Left ventricle myocardium superior (tissue), 1 donor: ENCODE measurements at places on chromosomes 5 and 9. TPM values are rescaled to one million over a fixed set of nuclear protein-coding genes. Genes with fewer than 3 reads are reported as not detected.

The DMRT3 gene
- total RNA-seq, result not detected

DNA sequence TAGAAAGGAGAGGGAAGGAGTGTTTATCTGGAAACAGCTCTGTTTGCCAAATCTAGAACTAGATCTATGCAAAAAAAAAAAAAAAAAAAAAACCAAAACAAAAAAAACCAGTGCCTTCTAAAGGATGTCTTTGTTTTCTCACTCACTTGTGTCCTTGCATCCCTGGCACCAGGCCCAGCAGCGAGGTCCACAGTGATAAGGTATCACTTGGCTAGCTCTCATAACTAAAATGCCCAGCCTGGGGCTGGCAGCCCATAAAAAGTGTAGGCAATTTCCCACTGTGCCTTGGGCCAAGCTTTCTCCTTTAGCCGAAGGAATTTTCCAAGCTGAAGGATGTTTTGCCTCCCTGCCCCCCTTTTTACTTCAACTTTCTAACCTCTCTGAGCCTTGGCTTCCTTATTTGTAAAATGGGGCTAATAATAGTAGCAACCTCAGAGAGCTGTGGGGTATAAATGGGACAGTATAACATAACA, 20.8 kb downstream of the RGS3 start:
- peak; percentile 88 for DNase-seq

DNA sequence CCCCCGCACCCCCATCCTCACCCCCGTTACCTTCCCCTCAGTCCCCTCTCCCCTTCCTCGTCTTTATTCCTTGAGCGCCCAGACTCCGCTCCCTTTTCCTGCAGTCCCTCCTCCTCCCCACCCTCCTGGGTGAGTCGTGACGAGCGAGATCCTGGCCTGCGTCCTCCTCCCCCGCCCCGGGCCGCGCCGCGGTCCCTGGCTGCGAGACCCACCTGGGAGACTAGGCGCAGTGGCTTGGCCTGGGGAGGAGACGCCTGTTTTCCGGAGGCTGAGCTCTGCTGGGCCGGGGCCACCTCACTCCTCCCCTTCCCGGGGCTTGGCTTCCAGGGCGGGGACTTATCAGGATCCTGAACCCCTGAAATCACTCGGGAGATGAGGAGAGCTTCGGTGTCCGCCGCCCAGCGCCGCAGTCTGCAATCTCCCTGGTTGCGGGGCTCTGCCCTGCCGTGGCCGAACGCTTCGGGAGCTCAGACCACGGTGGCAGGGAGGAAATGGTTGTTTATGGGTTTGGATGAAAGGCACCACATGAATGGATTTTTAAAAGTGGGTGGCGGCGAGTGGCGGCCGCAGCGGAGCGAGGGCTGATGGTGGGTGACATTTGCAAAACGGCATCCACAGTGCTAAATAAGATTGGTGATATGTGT, 984 bp downstream of the STXBP1 start:
- DNase-seq, result peak; percentile 85

DNA sequence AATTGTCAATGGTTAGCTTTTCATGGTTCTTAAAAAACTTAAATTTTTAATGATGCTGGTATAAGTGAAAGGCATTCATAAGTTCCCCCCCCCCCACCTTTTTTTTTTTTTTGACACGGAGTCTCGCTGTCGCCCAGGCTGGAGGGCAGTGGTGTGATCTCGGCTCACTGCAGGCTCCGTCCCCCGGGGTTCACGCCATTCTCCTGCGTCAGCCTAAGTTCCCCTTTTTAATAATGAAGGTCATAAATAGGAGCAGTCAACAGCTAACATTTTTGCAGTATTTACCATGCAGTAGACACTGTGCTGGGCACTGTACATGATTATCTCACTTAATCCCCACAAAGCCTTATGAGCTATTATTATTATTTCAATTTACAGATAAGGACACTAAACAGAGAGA, 556.3 kb downstream of the PDE4D start:
- DNase-seq, result no peak

DNA sequence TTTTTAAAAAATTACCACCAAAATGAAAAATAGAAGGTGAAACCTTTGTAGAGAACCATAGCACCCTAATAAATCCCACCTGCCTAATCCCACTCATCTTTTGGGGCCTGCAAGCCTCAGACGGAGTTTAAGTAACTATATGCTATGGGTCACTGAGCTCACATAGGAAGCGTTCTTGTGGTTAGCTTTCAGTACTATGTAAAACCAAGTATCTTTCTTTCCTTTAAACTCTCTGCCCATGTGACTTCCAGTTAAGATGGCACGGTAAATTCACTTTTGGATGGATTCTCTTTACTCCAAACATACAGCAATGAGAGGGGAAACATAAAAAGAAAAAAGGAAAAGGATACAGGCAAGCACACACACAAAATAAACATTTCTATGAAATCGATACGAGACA, 50.9 kb downstream of the FANCC start:
- no peak for DNase-seq

DNA sequence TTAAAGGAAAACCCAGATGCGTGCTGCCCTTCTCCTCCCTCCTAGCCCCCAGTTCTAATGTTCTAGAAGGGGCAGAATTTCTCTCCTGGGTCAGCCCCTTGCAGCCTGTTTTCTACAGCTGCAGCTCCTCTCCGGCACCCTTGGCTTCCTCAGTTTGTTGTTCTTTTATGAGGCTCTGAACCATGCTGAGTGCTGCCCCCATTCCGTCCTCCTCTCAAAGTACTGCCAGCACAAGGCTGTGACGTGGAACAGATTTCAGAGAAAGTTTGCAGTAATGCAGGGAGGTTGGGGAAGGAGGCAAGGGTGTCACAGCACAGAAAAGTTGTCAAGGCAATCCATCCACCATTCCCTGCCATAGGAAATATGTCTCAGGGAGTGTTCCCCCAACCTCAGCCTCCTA, 63.3 kb downstream of the RGS3 start:
- no peak for DNase-seq

The CRHBP gene
- 0.92 TPM for total RNA-seq

GRCh38 chr9:3894772-3895171, 369.0 kb upstream of the RFX3 start:
- DNase-seq, result no peak

The ARHGEF28 gene
- total RNA-seq, result 3.5 TPM

- peak; percentile 72 for DNase-seq
These were observed 7.0 kb upstream of the AK1 start for GRCh38 chr9:127884427-127884911.

- no peak for DNase-seq
These were observed 41.0 kb upstream of the SLC12A7 start for GRCh38 chr5:1152771-1153282.

- no peak for DNase-seq
These were observed 147.3 kb downstream of the MELK start for GRCh38 chr9:36720043-36720442.

The CERCAM gene
- 7.0 TPM for total RNA-seq

DNA sequence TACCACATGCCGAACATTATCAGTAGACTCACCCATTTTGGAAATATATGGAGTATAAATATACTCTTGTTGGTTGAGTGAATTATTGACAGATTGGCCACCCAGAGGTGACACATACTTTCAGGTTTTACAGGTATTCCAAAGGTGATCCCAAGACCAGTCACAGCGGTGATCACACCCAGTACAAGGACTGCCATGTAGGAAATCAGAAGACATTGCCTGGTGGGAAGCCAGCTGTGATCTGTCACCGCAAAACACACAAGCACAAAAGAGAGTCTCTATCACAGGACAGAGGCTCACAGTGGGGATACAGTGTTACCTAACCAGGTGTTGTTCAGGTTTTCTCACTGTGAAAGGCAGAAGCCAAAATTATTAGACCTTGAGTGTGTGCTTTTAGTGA, 15.8 kb downstream of the BTF3 start:
- DNase-seq, result no peak

DNA sequence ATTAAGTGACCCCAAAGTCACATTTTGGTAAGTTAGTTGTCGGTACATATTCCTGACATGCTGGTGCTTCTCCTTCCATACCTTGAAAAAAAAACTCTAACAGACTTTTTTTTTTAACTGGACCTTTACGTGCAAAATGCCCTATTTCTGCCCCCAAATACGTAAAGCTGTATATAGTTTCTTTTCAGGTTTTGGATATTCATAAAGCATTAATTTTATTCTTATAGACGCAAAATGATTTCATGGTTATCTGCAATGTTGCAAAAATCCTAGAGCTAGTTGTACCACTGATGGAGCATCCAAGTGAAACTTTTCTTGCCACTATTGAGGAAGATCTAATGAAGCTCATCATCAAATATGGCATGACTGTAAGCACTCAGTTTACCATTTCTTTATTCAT, 167.6 kb downstream of the NIPBL start:
- DNase-seq, result no peak

DNA sequence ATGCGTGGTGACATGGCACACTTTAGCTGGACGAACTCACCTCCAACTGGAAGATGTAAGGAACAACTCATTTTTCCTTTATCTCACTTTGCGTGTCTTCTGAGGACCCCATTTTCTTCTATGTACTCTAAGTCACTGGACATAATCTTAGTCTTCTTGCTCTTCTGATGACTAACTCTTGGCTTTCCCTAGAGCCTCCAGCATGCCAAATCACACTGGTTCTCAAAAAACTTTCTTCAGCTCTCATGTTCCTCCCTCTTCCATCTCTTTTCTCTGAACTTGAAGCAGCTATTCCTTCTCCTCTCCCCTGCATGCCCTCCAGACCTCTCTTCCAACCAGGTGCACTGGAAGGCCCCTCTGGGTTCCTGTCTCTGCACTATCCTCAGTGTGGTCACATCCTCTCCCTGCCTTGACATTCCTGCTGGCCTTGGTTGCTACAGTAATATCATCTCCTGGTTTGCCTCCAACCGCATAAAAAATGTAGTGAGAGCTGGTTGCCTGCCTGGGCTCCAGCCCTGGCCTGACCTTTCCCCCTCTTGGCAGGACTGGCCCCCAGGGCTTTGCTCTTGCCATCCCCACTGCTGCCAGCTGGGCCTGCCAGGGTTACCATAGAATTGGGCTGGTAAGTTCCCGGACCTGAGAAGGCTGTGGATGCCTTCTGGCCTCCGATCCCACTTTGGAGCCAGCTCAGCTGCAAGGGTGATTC, 44.8 kb upstream of the BNC2 start:
- no peak for DNase-seq

- no peak for DNase-seq
These were observed 52.6 kb downstream of the IPPK start for GRCh38 chr9:92617195-92617813.

- no peak for DNase-seq
These were observed 8.1 kb upstream of the APC start for GRCh38 chr5:112729630-112730029.

- no peak for DNase-seq
These were observed 346.0 kb downstream of the KDM4C start for GRCh38 chr9:7103771-7104170.

DNA sequence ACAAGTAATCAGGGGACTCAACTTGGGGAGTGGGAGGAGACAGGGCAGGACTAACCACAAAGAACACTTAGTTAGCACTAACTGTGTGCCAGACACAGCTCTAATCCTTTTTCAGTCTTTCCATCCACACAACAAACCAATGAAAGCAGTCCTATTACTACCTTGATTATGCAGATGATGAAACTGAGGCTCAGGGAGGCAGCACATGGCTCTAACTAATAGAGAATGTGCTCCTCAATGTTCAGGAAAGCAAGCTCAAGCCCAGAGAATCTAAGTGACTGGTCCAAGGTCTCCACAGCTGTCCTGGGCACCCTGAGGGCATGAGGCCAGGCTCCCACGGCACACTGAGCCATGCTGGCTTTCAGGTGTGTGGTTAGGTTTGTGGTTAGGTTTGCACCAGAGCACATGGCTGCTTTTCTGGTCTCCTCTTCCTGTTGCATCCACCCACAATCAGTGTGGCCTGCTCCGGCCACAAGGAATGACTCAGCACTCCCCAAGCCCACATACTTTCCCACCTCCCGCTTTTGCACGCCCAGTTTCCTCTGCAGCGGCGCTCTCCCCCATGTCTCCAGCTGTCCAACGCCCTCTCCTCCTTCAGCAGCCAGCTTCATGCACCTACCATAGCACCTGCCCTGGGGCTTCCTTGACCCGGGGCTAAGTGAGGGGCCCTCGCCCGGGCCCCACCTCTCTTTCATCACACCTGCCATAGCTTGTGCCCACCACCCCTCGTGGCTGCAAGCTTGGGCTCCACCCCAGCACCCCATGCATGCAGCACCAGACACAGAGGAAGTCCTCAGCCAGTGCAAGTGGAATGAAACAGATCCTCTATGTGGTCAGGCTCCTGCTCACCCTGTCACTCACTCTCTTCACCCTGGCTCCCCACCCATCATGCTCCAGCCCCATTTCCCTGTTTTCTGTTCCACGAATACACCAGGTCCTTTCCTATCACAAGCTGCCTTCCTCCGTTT, 133.1 kb downstream of the GABBR2 start:
- no peak for DNase-seq

DNA sequence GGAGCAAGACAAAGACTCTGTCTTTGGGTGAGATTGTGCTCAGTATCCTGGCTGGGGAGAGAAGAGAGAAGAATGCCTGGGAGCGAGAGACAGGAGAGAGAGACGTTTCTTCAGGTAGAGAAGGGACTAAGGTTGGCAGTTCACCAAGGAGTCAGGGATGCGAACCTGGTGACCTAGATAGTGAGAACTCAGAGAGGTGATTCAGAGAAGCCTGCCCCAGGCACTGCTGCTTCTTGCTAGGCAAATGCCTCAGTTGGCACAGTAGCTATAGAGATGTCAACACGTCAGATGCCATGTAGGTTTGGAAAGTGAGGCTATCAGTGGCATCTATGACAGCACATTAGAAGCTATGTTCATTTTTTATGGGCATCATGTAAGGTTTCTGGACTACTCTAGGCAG, 231.6 kb upstream of the VLDLR start:
- no peak for DNase-seq

The WNT8A gene
- not detected for total RNA-seq

- DNase-seq, result no peak
These were observed 144.5 kb downstream of the SEC61B start for GRCh38 chr9:99366621-99367020.

GRCh38 chr9:115606838-115607237, 488.9 kb upstream of the TNC start:
- no peak for DNase-seq

The PKD2L2 gene
- 0.55 TPM for total RNA-seq

- DNase-seq, result no peak
These were observed 562.7 kb downstream of the TLE4 start for GRCh38 chr9:80134487-80134886.

DNA sequence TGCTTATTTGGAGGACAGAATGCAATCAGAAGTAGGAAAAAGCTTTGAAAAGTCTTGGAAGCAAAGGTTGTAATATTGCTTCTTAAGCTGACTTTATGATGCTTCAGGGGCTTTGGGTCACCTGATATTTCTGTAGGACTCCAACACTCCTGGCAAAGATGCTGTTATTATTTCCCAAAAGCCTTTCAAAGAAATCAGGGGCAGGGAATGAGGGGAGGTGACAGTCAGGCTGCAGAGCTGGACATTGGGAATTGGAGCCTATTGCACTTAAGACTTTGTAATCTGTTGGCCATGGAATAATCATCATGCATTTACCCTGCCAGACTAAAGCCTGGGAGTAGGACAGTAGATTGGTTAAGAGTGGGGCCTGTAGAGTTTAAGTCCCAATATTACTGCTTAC, 168.3 kb upstream of the IL12B start:
- no peak for DNase-seq

DNA sequence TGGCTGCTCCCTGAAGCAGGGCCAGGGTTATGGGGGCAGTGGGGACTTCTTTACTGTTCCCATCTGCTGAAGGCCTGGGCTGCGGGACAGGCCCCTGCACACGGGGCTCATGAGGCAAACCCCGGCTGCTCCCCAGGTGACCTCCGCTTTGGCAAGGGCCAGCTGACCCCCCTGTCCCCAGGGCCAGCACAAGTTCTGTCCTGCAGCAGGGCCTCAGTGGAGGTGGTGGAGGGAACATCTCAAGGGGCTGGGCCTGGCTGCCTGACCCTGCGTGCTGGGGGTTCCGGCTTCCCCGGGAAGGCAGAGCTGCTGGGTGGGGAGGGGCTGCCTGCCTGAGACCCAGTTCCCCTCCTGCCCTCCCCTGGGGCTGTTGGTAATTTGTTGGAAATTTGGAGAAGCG, 67.4 kb upstream of the RNU6ATAC start:
- no peak for DNase-seq
